ENCODE measurements at places on chromosomes 5 and 9.

DNA sequence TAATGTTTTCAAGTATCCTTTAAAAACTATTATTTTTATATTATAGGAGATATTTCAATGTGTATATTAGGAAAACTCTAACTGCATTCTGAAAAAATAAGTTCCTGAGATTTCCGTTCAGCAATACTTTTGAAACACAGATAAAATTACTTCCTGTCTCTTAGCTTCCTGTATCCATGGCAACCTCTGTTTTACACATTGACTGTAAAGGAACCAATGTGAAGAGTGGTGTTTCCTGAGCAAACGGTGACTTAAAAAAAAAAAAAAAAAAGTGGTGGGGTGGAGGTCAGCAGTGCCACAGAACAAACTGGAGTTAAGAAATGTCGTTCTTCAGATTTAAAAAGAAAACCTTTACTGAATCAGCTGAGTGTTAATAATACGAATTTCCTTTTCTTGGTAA, at the start of gene LRRC70:
LRRC70 (plus strand) TSS at position 280 of the 400 bp plus-strand sequence. CDS start 620 bp downstream, outside the sequence.
- peak; percentile 97 for DNase-seq

GRCh38 chr9:137054932-137055384, 1.1 kb upstream of the ENTPD2 start:
- DNase-seq: no peak

GRCh38 chr5:73792687-73793320, 166.8 kb downstream of the ARHGEF28 start:
- peak; percentile 88 for DNase-seq

GRCh38 chr5:96913233-96913632, 22.6 kb upstream of the LNPEP start:
- DNase-seq: no peak

DNA sequence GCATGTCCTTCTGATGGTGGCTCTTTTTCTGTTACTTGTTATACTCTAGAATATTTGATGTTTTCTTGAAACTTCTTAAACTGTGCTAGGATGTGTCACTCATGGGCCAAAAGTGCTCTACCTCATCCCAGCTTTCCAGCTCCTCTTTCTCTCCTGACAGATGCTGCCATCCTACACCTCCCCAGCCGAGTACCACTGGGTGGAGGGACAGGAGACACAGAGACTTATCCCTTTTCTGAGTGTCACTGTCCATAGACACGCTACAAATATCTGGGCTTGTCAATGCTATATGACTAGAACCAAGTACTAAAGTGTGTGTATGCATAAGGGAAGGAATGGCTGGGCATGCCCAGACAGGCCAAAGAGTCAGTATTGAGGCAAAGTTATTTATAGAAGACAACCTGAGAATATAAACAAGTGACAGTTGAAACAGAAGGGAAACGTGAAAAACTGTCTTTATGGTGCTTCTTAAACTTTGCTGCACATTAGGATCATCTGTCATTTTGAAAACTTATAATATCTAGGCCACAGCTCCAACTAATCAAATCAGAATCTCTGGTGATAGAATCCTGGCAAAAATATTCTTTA, 188.0 kb downstream of the CARTPT start:
- DNase-seq: no peak

DNA sequence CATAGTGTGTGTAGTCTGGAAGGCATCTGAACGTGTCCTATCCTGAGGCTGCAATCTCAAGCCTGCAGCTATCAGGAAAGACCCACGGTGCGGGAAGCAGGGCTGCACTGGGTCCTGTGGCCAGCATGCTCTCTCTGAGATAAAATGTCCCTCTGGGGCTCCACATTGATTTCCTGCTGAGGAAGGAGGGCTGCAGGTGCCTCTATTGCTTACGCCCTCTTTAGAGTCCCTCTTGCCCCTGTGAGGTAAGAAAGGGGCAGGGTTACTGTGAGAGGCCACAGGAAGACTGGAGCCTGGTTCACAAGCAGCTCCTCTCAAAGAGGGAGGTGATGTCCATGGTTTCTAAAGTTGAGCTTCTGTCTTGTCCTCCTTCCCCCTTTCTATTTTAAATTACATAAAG, 299.9 kb upstream of the RFX3 start:
- DNase-seq: no peak

DNA sequence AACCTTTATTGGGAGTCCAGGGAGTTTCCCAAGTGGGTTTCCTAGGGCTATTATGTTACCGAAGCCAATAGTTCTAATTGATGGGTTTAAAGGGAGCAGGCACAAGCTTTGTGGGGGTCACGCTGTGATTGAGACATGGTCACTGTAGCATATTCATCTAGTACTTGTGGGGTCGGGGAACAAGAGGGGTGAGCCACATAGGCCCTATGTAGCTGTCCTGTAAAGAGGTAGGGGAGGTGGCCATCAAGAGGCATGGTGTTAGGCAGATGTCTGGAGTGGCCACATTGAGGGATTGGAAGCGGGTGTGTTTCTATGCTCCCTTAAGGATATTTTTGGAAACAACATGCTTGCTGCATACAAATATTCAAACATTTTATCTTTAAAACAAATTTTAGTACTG, 50.1 kb downstream of the EXOSC2 start:
- DNase-seq: no peak

DNA sequence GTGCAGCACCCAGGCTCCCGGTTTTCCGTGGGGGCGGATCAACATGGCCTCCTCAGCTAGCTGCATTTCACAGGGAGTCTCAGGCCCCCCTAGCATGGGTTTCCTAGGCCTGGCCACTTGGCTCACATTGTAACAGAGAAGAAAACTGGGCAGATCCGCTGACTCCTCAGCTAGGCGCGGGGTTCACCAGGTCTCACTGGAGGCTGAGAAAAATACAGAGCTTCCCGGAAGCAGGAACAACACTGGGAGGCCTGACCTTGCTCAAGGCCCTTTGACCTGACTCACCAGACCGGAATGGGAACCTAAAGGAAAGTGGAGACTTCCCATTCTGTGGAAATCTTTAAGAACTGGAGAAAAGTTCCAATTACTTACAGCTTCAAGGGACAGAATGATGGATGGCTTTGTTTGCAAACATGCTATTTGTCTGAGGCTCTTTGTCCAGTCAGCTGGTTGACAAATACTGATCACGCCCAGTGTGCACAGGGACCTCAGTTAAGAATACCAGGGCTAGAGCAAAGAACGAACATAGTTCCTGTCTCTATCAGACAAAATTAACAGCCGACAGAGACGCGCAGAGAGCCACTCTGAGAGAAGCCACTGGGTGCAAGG, 88.7 kb upstream of the LRRTM2 start:
- DNase-seq: no peak

DNA sequence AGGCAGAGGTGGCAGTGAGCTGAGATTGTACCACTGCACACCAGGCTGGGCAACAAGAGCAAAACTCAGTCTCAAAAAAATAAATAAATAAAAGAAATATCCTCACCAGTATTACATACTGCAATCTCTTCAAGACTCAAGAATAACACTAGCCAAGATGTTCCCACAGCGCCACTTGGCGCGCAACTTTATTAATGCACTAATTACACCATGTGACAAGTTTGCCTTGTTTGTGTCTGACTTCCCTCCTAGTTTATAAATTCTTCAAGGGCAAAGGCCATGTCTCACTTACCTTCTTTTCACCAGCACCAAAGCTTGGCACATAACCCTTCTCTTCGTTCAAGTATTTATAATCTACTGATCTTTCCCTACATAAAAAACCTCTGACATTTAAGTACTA, 4.8 kb downstream of the SKP1 start:
- no peak for DNase-seq

GRCh38 chr9:127652733-127653132, 40.7 kb downstream of the STXBP1 start:
- DNase-seq: no peak

- DNase-seq: no peak
Measured at GRCh38 chr5:148807851-148808250, 18.6 kb upstream of the ADRB2 start.

- DNase-seq: no peak
Measured at GRCh38 chr5:82265047-82265446, 13.1 kb downstream of the RPS23 start.

GRCh38 chr5:37787742-37788141, 52.1 kb downstream of the GDNF start:
- DNase-seq: no peak

DNA sequence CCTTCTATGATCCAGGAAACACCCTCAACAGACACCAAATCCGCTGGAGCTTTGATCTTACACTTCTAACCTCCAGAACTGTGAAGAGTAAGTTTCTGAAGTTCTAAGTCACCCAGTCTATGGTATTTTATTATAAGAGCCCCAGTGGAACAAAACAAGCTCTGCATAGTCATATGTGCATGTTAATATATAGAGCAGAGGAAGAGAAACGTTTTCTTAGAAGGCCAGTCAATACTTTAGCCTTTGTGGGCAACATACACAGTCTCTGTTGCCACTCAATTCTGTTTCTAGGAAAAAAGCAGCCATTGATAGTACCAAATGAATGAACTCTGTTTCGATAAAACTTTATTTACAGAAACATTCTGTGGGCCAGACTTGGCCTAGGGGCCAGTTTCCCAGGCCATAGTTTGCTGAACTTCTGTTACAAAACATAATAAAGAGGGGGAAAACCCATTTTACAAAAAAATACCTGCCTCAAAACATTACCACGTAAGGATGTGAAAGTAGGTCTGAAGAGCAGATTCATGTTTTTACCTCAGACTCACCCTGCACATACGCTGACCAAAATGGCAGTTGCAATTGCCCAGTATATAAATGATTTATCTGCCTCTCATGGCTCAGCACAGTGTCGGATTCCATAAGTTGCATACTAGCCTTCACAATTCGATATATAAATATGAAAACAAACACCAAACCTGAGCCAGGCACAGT, 350.5 kb downstream of the SLIT3 start:
- no peak for DNase-seq

- DNase-seq: peak; percentile 83
Measured at GRCh38 chr5:66814146-66814991, 218.2 kb downstream of the MAST4 start.

DNA sequence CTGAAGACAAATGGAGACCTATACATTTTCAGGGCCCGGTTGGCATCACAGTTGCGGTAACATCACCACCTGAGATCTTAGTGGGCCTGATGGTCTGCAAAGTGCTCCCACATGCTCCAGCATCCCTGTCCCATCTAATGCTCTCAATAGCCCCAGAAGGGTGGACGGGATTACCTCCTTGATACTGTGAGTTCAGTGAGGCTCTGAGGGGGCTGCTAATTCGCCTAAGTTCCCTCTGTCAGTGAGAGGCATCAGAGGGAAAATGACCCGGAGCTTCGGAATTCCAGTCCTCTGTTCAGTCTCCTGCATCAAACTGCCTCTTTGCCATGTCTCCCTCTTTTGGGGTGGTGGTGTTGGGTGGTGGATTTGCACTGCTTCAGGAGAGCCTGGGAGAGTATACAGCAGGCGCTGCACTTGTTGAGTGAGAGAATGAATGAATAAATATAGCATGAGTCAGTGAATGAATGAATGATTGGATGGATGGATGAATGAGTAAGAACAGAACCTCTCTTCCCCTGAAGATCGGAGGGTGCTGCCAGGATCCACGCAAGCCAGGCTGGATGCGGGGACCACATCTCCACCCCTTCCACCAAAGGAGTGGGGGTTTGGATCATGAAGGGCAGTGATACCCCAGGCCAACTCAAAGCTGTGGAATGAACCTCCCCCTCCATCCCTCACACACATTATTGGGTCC, 141.0 kb downstream of the GABBR2 start:
- no peak for DNase-seq

DNA sequence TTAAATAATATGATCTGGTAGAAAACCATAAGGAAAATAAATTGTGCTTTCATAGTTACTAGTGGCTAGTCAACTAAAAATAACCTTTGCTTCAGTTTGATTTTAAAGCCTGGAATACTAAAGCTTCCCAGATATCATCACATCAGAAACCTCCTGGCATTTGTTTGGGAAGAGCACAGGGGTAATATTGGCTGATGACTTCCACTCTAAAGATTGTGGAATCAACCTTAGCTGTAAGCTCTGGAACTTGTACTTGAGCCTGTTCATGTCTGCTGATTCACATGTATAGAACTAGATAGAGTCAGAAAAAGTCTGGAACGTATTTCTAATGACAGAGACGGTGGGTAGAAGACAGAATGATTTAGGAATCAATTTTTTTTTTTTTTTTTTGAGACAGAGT, 345.0 kb downstream of the CWC27 start:
- no peak for DNase-seq

DNA sequence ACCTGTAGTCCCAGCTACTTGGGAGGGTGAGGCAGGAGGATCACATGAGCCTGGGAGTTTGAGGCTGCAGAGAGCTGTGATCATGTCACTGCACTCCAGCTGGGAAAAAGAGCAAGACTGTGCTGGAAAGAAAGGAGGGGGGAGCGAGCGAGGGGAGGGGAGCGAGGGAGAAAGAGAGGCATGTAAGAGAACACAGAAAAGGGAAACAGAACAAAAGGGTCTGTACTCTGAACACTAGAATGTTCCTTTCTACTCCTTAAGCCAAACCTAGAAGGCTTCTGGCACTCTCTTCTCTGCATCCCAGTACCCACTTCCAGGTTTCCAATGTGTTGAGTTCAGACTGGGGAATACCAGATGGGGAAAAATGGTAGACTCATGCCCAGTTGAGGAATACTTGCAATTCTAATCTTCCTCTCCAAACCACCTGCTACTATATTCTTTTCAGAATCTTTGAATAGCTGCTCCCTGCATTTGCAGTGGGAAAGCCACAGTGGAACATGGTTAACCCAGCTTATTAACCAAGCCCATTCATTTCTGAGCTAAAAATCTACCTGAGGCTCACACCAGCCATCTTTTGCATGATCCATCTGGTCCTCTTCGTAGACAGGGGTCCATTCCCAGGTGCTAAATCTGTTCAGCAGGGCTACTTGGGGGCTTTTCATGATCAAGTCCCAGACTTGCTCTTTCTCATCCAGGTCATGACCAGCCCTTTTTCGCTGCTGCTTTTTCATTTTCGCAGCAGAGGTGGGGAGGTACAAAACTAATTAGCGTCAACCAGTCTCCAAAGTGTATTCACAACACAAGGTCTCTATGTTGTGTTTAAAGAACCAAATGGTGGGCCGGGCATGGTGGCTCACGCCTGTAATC, 34.9 kb downstream of the SEMA4D start:
- DNase-seq: no peak

DNA sequence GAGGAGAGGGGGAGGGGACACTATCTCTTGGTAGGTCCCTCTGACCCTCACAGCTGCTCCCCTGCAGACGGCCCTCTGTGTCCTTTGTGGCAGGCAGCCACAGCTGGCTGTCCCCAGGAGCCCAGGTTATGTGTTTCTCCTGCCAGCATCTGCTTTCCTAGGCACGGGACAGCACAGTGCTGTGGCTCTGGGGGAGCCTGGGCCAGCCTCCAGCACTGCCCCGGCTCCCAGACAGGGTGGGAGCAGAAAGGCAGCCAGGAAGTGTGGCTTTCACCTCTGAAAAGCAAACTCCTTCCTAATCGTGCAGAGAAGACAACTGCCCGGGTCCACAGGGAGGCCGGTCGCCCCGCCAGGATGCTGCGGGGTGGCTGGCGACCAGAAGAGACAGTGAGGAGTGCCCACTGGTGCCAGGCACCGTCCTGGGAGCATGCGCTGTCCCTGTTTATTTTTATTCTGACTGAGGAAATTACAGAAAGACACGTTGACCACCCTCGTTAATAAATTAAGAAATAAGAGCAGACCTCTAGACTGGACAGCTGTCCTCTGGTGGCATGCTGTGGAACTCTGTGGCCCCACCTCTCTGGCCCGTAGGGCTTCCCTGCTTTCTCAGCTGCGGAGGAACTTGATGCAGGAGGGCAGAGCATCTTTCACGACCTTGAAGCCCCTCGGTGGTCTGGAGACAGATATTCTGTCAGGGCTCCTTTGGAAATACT, 240.3 kb downstream of the FANCC start:
- no peak for DNase-seq

Data from dermis blood vessel endothelial cell (primary cell).